ENCODE measurements at places on chromosomes 5 and 9.

GRCh38 chr5:158473016-158473635 is 614.2 kb upstream of the CLINT1 start:
- no peak for DNase-seq

DNA sequence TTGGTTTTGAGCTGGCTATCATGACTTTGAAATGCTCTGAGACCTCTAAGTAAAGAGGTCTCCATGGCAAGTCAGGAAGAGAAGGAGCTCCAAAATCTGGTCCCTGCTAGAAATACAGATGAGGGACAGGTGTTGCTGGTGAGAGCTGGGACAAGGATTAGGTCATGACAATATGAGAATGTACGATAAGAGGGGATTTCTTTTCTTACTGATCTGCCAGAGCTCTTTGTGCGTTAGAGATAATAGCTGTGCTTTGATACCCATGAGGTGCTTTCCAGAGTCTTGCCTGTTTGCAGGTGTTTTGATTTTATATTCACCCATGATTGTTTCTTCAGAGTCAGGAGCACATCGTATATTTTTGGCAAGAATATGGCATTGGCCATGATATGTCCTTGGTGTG is 56.5 kb downstream of the ANKRD33B start:
- no peak for DNase-seq

DNA sequence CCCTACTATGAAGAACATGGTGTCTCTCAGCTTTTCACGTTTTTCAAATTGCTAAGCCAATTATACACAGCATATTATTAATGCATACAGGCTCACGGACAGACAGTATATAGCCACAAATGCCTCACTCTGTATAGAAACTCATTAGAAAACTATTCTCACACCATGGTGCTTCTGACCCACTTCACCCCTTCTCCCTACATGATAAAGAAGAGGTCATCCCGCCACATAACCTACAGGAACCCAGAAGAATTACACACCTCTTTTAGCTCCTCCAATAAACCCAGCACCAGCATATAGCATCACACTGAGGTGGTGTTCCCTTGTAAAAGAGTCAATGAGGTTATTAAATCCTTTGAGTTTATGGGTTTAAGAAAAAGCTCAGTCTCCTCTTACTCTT is 5.6 kb downstream of the TLE1 start:
- DNase-seq, result no peak

DNA sequence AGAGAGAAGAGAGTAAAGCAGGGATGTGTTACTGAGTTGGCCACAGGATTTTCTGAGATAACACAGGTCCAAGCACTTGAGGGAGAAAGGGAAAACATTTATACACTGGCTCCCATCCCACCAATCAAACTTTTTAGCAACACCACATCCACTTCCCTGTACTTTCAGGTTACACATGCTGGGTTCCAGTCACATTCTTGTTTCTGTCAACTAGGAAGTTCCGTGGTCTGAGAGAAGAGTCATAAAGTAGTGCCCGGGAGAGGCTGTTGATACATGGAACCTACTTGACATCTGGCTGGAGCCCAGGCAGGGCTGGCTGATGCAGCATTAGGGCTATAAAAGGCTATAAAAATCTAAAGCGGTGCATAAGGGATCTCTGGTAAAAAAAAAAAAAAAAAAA is 473.9 kb upstream of the COX7C start:
- no peak for DNase-seq

GRCh38 chr9:126856326-126856877 is 4.0 kb upstream of the ZBTB34 start:
- DNase-seq, result no peak

GRCh38 chr9:98081477-98082219 is 25.1 kb downstream of the NANS start:
- peak; percentile 46 for DNase-seq

DNA sequence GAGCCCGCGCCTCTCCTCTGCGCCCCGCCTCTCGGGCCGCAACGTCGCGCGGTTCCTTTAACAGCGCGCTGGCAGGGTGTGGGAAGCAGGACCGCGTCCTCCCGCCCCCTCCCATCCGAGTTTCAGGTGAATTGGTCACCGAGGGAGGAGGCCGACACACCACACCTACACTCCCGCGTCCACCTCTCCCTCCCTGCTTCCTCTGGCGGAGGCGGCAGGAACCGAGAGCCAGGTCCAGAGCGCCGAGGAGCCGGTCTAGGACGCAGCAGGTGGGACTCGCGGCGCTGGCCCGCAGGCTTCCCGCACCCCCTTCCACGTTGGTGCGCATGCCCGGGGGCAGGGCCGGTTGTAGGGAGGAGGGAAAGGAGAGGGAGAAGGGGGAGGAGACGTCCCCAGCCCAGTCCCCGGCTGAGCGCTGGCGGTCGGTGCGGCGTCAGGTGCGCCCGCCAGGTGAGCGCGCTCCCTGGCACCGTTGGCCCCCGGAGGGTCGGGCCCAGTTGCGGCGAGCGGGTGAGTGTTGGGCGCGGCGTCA is at the start of gene OCLN:
OCLN (plus strand) TSS at position 400 of the 532 bp plus-strand sequence. CDS start 11,455 bp downstream, outside the sequence.
- DNase-seq, result peak; percentile 91

- peak; percentile 31 for DNase-seq
These were observed 60.1 kb upstream of the SPATA31C2 start for GRCh38 chr9:88198341-88198807.

DNA sequence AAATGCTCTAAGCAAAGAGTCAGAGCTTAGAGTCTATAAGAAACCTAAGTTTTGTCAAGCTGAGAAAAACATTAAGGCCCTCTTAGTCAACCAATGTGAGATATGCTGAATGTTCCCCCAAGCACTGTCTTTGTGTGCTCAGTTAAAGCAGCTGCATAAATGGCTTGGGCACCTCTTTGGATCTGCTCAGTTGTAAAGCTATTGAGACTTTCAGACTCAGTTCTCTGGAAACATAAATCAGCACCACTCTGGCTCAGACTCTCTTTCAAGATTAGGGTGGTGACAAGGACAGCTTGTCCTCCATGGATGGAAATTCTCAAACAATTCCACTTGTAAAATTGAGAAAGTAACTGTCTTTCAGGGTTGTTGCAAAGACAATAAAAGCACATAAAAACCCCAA is 807.9 kb downstream of the PRELID2 start:
- DNase-seq, result no peak

DNA sequence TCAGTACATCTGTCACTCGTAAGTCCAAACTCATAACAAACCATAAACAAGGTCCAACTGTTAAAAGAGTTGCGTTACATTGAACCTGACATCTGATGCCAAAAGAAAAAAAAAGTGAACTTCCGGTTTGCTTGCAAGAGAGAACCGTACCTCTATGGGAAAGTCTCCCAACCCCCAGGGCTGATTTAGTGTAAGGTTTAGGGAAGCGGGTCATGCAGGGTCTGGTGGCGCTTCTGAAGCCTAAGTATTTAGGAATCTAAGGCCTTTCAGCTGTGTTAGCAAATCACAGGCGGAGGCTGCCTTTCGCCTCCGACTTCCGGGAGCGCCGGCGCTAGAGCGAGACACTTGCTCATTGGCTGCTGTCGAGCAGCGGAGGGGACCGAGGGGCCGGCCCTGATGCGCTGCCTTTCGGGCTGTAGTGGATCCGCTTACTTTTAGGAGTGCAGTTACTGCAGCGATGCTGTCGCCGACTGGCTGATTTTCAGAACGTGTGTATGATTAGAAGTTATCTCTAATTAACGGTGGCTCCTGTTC is 12.0 kb upstream of the GNPDA1 start:
- peak; percentile 85 for DNase-seq

- DNase-seq, result no peak
These were observed 36.9 kb downstream of the SCAI start for GRCh38 chr9:125106285-125106893.

- no peak for DNase-seq
These were observed 134.1 kb downstream of the ACTBL2 start for GRCh38 chr5:57348376-57349140.
